ENCODE measurements at places on chromosomes 2 and 18.

DNA sequence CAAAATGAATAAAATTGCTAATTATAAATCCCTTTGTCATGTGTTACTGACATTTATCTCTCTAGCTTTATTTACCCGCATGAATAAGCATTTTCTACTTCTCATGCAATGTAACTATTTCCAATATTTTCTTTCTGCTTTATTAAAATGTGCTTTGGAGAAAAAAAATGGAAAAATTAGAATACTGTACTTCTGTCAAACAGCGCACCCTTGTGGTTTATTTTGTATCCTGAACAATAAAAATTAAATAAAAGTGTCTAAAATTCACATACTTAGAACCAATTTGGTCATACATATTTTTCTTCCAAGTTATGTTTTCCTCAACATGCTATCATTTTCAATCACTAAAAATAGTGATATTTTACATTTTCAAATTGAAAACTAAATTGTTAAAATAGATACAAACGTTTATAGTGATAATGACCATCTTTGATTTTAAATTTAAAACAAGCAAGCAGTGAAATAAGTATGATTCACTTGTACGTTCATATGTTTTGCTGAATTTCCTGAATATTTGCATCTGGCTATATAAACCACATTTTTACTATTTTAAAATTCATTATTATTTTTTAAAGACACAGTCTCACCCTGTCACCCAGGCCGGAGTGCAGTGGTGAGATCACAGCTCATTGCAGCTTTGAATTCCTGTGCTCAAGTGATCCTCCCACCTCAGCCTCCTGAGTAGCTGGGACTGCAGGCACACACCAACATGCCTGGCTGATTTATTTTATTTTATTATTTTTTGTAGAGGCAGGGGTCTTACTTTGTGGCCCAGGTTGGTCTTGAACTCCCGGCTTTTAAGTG is 95.9 kb upstream of the GRB14 start:
- no peak for DNase-seq

DNA sequence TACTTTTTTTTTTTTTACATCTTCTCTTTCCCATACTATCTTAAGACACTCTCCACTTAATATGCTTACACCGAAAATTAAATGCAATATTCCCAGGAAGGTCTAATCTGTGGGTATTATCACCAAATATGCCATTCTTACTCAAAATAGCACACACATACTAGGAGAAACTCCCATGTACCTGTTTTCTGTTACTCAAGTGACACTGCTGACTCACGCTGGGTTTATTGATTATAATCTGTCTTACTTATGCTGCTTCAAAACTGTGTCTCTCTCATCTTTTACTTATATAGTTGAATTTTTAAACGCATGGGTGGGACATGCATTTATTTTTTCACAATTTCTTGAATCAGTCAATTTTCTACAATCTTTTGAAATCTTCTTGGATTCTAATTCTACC is 29.9 kb downstream of the MRPL19 start:
- DNase-seq = no peak

DNA sequence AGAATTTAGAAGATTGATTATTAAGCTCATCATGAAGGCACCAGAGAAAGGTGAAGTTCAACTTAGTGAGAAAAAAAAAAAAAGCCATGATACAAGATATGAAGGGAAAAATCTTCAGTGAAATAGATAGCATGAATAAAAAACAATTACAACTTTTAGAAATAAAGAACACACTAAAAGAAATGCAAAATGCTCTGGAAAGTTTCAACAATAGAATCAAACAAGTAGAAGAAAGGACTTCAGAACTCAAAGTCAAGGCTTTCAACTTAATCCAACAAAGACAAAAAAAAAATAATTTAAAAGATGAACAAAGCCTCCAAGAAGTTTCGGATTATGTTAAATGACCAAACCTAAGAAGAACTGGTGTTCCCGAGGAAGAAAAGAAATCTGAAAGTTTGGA is 105.5 kb downstream of the GRB14 start:
- no peak for DNase-seq

DNA sequence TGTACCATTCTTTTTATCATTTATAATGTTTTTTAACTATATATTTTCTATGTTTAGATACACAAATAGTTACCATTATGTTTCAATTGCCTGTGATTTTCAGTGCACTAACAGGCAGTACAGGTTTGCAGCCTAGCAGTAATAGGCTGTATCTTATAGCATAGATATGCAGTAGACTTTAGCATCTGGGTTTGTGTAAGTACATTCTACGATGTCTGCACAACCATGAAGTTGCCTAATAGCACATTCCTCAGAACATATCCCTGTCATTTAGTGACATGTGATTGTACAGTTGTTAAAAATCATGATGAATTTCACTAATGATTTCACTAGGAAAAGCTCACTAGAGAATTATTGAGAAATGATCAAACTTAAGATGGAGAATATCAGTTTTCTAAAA is 884.6 kb downstream of the DPP10 start:
- no peak for DNase-seq

GRCh38 chr2:86290596-86291327 is 46.7 kb downstream of the REEP1 start:
- DNase-seq = no peak

DNA sequence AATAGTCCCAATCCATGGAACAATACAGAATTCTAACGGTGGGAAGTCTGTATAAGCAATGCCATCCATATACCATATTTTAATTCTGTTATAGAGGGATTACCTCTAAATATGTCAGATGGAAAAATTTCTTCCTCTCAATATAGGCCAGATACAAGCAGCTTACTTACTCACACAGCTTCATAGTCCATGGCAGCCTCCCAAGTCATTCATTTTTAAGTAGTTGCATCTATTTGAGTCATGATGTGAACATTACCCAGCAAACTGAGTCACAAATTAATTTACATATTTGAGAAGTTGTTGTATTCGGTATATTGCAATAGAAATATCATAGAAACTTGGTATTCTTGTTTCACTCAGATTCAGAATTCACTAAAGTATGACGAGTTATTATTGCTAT is 20.3 kb downstream of the TBR1 start:
- DNase-seq = no peak

DNA sequence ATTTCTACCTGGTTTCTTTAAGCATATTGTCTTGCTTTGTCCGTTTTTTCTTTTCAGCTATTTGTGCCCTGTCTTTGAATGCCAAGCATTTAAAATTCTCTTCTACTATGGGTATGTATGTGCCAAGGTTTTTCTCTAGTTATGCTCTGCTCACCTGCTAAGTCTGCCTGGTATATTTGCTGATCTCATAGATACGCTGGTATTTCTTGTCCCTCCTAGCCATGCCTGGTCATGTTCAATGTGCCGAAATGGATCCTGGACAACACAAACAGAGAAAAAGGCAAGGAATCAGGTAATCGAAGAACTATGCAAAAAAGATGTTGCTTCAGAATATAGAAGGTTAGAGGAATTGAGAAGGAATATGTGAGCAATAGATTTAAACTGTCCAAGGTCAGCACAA is 14.9 kb upstream of the KDM3A start:
- DNase-seq = no peak

DNA sequence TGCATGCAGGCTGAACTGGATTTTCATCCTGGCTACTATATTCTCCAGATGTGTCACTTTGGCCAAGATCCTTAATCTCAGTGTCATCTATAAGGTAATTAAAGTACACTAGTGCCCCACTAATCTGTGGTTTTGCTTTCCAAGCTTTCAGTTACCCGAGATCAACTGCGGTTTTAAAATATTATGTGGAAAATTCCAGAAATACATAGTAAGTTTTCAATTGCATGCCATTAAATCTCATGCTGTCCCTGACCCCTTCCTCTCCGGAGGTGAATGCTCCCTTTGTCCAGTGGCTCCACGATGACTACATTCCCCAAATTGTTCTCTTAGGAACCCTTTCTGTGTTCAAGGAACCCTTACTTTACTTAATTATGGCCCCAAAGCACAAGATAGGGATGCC is 5.3 kb upstream of the TYMS start:
- DNase-seq = no peak

DNA sequence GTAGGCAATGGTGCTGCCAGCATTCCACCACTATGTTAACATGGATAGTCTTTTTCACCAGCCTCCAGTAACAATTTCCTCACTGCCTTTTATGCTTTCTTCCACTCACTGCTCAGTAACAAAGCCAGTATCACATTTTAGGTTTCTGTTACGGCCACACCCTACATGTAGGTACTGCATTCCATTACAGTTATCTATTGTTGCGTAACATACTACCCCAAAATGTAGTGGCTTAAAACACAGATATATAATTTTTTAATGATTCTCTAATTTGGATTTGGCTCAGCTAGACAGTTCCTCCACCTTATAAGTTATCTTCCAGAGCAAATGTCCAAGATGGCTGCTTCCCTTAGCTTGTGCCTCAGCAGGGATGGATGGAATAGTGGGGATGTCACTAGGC is 498.7 kb upstream of the ACVR2A start:
- DNase-seq = no peak

DNA sequence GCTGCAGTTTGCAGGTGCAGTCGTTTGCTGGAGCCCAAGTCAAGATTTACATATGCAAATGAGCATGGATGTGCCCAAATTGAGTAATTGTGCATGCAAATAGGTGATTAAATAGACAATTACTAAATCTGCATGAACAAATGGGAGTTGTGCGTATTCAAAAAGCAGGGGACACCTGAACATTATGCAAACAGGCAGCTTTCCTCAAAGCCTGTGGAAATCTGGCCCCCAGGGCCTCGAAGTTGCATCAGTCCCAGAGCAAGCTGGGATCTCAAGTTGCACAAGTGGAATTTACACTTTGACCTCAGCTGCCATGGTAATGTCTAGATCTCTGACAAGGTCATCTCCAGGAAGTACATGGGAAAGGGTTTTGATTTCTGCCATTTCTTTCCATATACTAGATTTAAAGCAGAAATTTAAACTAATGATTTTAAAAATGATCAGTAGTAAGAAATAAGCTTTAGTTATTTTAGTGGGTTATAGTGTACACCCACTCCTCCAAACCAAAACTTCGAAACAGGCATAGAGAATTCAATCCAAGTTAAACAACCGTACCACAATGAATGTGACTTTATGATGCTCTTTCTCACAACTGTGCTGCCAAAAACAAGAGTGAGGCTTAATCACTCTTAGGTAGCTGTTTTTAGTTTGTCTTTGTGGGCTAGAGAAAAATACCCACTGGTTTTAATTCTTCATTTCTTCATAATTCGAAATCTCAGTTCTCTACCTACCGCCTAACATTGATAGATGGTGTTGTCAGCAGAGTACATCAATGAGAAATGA is 110.7 kb downstream of the RND3 start:
- no peak for DNase-seq

GRCh38 chr2:219104107-219105035 is 43.6 kb upstream of the IHH start:
- DNase-seq = peak; percentile 61

DNA sequence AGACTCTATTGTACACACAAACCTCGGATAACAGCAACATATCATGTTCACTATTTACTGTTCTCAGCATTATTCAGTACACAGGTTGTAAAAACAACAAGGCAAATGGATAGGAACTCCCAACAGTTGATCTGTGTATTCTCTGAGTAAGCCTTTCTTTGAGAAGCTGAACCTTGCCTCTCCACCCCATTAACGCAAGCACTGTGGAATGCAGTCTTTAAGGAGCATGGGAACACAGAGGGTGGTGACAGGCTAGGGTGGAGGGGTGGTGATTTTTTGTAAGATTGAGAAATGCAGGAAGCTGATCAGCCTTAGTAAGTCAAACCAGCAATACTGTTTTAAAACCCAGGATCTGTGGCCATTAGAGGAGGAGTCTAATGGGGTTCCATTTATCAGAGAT is 19.6 kb upstream of the SERPINB11 start:
- no peak for DNase-seq

- no peak for DNase-seq
Observed at GRCh38 chr18:67310826-67311225, 205.7 kb downstream of the DSEL start.

Data from natural killer cell (primary cell).